GM18507 (cell line): ENCODE measurements at places on chromosomes 4 and X.

GRCh38 chrX:85379174-85379907 lies at the start of gene POF1B:
POF1B (minus strand) TSS chrX:85379665; CDS start chrX:85379454, 211 bp downstream.
- DNase-seq: no peak

- DNase-seq: no peak
Observed at GRCh38 chr4:138688408-138689085, 327.0 kb upstream of the NOCT start.

- no peak for DNase-seq
Observed at GRCh38 chrX:16018291-16018690, 105.1 kb upstream of the GRPR start.

GRCh38 chr4:162323919-162324318 lies 160.1 kb upstream of the FSTL5 start:
- no peak for DNase-seq

DNA sequence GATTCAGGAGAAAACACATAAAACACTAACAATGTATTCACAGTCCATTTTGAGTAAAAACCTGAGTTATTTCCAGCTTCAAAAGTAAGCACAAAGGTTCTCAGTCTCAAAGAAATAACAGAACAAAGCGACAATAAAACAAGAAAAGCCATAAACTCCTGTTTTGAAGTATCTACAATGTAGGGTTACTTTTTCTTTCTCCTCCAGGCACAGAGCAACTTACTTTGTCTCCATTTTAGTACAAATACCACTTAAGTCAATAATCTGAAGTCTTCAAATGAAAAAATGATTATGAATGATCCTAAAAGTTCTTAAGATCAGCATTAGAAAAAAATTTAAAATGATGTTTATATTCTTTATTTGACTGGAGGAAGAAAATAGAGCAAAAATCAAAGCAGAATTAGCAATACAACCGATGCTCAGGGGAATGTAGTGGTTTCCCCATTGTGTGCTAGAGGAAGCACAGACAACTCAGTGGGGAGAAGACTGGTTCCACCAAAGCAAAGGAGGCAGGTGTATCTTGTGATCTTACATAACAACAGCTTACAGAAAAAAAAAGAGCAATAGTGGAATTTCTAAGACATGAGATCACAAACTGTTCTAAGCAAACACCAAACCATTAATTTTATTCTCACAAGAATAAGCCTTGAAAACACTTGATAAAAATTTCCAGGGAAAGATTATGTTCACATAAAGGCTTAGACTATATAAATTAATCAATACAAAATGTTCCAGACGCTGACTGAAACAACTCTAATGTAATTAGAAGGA lies 35.1 kb downstream of the EPHA5 start:
- no peak for DNase-seq

GRCh38 chr4:107531927-107532326 lies 188.1 kb downstream of the PAPSS1 start:
- no peak for DNase-seq

- no peak for DNase-seq
Observed at GRCh38 chrX:3044196-3044595, 2.9 kb downstream of the ARSF start.

GRCh38 chr4:79920163-79920853 lies 152.7 kb downstream of the ANTXR2 start:
- DNase-seq: no peak

DNA sequence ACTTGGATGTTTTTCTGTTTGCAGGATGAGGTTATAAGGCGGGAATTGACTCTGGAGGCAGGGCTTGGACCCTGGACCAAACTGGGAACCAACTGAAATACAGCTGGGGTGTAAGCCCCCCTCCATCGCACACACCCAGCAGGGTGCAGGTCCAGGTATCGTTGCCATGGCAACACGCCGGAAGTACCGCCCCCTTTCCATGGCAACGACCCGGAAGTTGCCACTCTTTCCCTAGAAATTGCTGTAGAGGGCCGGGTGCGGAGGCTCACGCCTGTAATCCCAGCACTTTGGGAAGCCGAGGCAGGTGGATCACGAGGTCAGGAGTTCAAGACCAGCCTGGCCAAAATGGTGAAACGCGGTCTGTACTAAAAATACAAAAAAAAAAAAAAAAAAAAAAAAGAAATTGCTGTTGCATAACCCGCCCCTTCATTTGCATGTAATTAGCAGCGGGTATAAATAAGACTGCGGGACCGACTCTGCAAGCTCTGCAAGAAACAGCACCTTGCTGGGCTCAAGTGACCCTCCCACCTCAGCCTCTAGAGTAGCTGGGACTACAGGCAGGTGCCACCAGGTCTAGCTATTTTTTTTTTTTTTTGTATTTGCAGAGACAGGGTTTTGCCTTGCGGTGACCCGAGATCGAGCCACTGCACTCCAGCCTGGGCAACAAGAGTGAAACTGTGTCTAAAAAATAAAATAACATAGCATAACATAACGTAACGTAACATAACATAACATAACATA lies 139.6 kb downstream of the CRLF2 start:
- DNase-seq: no peak

- no peak for DNase-seq
Observed at GRCh38 chrX:106728337-106728736, 1.8 kb downstream of the RNF128 start.

DNA sequence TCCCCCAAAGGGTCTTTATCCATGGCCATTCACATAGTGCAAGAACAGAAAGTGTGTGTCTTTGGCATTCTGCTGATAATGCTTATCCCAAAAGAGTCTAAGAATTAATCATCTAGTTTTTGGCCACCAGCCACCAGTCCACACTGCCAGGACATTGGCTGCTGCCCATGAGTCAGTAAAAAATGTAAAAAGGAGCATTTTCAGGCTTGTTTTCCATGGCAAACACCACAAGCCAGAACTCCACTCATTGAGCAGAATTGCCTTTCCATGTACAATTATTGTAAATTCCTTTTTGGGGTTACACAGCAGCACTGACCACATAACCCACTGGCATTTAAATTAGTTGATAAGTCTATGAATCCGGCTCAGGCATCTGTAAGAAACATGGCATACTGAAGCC lies 89.2 kb upstream of the PRDX4 start:
- DNase-seq: no peak

GRCh38 chr4:79232540-79232939 lies 93.3 kb downstream of the NAA11 start:
- DNase-seq: no peak

- DNase-seq: no peak
Observed at GRCh38 chr4:160514126-160514525, 1411.2 kb downstream of the RAPGEF2 start.

- DNase-seq: no peak
Observed at GRCh38 chr4:75995727-75996126, 5.0 kb upstream of the SDAD1 start.

GRCh38 chrX:112731793-112732192 lies 52.1 kb upstream of the LHFPL1 start:
- no peak for DNase-seq

DNA sequence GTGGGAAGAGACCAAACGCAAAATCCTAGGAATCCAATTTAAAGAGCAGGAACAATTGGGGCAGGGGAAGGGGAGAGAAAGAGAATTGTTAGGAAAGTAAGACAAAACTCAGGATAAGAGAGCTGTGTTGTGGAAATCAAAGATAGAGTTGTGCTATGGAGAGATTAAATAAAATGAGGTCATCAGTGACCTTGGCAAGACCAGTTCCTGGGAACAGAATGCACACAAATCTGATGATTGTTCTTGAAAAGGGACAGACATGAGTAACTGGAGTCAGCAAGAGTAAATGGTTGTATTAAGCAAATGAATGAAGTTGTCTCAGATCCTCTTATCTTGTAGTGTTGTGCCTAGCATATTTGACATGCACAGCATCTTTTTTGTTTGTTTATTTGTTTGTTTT lies 267.4 kb downstream of the IL1RAPL1 start:
- DNase-seq: no peak

DNA sequence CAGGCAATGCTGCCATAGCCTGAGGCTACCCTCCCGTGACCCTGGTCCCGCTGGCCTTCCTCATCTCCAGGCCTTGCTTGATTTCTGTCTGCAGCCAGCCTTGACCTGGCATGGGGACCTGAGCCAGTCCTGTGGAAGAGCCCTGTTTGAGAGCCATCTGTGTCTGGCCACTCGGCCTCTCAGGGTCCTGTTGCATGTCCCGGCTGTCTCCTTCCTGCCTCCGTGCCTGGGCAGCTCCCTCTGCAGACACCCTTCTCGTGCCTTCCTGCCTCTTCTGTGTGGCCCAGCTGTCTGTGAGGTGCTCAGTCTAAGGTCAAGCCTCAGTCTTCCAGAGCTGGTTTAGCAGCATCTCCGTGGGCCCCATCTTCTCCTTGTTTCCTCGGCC lies 108.4 kb downstream of the SORCS2 start:
- DNase-seq: no peak

DNA sequence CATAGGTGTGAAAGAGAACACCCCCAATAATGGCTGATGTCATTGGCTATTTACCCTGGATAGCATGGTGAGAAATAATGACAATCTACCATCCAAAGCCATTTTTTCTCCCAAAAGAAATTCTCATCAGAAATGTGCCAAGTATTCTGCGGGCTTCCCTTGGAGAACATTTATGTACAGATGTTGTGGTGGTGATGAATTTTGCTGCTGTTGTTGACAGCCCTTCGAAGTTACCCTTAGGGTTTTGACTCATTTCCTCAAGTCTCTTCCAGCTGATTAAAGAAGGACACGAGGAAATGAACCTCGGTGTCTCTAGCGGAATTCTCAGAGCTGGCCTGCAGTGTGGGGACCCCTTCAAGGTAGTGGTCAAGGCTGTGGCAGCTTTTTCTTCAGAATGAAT lies 3.4 kb downstream of the KIT start:
- DNase-seq: no peak

GRCh38 chrX:7110821-7111276 lies 36.7 kb upstream of the STS start:
- no peak for DNase-seq
